Melanocyte of skin (primary cell): ENCODE measurements at places on chromosomes 13 and 19. TPM values are rescaled to one million over a fixed set of nuclear protein-coding genes. Genes with fewer than 3 reads are reported as not detected.

The KCNC3 gene
- under 0.01 TPM in 2 replicates for total RNA-seq

The NANOS2 gene
- not detected in 2 replicates for total RNA-seq

The BLOC1S3 gene
- 4.8 and 5.8 TPM in 2 replicates for total RNA-seq

The PRODH2 gene
- not detected in 2 replicates for total RNA-seq

The ZNF575 gene
- total RNA-seq, result not detected in 2 replicates

The ZNF418 gene
- 3.1 and 5.1 TPM in 2 replicates for total RNA-seq

The HIPK4 gene
- 0.36 TPM in 1 of 2 replicates, not detected in the other for total RNA-seq

The FCER2 gene
- total RNA-seq, result not detected in 2 replicates

The CCDC61 gene
- 6.9 and 8.4 TPM in 2 replicates for total RNA-seq

The FBXO46 gene
- 7.7 and 11.0 TPM in 2 replicates for total RNA-seq

The NR1H2 gene
- total RNA-seq, result 67.1 and 101 TPM in 2 replicates

The KLK3 gene
- not detected in 2 replicates for total RNA-seq

The CATSPERD gene
- total RNA-seq, result not detected in 2 replicates
